T-helper 17 cell (primary cell): ENCODE measurements at places on chromosomes 11 and 22. TPM values are rescaled to one million over a fixed set of nuclear protein-coding genes. Genes with fewer than 3 reads are reported as not detected.

The HEPN1 gene
- total RNA-seq: not detected

The OR52A1 gene
- not detected for total RNA-seq

GRCh38 chr11:116798368-116798767 lies 6.7 kb upstream of the APOA5 start:
- peaks cover 2% of the 10 kb centered on the region for H3K4me1 ChIP-seq
- no peaks in the 10 kb centered on the region for H3K36me3 ChIP-seq
- H3K4me3 ChIP-seq: no peak overlapping the region
- peaks cover 29% of the 10 kb centered on the region for H3K27me3 ChIP-seq

DNA sequence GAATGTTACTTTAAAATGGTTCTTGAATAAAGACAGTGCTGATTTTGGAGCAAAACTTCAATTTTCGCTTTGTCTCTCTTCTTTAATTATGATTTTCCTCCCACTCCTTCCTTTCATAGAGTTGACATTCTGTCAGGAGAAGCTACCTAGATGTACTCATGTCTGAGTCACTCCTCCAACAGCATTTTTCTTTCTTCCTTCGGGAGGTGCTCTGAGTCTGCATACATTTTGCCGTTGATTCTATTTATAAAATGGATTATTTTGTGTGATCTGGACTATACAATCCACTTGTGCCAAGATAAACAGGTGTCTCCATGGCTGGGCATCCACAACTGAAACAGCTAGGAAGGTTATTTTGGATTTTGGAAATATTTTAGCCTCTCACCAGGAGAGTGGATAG lies 588.3 kb upstream of the ANO5 start:
- no peaks in the 10 kb centered on the region for H3K27me3 ChIP-seq
- H3K36me3 ChIP-seq: no peaks in the 10 kb centered on the region
- H3K4me3 ChIP-seq: no peak overlapping the region
- no peak overlapping the region for H3K27ac ChIP-seq
- no peaks in the 10 kb centered on the region for H3K4me1 ChIP-seq
- DNase-seq: no peak

DNA sequence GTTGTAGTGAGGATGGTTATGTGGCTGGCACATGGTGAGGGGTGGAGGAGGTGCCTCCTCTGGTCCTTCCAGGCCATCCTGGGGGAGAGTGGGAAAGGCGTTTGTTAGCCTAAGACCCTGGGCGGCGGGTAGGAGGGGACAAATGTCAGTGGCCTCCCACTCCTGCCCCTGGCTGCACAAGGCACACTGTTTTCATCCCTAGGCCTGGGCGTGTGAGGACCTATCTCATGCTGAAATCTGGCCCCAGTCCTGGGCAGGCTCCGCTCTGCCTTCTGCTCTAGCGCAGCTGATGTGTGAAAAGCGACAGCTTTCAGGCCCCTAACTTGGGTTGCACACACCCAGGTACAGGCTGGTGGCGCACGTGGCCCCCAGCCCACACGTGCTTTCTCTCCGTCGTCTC lies 32.1 kb downstream of the DAGLA start:
- H3K36me3 ChIP-seq: no peaks in the 10 kb centered on the region
- DNase-seq: no peak
- peaks cover 8% of the 10 kb centered on the region for H3K4me1 ChIP-seq
- H3K4me3 ChIP-seq: no peak overlapping the region

- no peaks in the 10 kb centered on the region for H3K36me3 ChIP-seq
- H3K4me3 ChIP-seq: no peak overlapping the region
- no peak for DNase-seq
- H3K27me3 ChIP-seq: no peaks in the 10 kb centered on the region
Observed at GRCh38 chr11:33134276-33134675, 27.0 kb downstream of the CSTF3 start.

GRCh38 chr22:22576244-22576988 lies 17.4 kb upstream of the PRAME start:
- no peak overlapping the region for H3K27ac ChIP-seq
- H3K4me3 ChIP-seq: no peak overlapping the region
- no peak for DNase-seq
- peaks cover 3% of the 10 kb centered on the region for H3K4me1 ChIP-seq
- peaks cover 32% of the 10 kb centered on the region for H3K27me3 ChIP-seq

The CREB3L1 gene
- not detected for total RNA-seq

The AGBL2 gene
- 8.2 TPM for total RNA-seq

- no peak for DNase-seq
- H3K36me3 ChIP-seq: no peaks in the 10 kb centered on the region
Observed at GRCh38 chr11:77590194-77590782, 535 bp downstream of the AQP11 start.

DNA sequence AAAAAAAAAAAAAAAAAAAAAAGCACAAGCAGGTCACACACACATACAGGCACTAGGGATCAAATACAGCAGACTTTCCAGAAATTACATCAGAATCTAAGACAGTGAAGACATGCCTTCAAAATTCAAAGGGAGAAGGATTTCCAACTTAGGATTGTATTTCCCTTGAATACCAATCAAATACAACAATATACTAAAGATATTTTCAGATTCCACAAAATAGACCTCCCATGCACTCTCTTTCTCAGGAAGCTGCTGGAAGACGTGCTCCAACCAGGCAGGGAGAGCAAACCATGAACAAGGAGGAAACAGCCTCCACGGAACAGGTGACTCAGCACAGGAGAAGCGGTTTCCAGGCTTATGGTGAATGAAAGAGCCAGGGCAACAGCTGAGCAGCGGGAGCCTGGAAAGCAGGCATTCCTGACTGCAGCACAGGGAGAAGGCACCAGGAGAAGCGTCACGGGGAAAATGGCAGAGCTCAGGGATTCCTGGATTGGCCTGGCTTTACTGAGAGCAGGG lies 32.0 kb downstream of the TMEM184B start:
- DNase-seq: no peak
- H3K27ac ChIP-seq: peak overlapping the region; percentile 51
- H3K4me3 ChIP-seq: no peak overlapping the region
- peaks cover 11% of the 10 kb centered on the region for H3K4me1 ChIP-seq

DNA sequence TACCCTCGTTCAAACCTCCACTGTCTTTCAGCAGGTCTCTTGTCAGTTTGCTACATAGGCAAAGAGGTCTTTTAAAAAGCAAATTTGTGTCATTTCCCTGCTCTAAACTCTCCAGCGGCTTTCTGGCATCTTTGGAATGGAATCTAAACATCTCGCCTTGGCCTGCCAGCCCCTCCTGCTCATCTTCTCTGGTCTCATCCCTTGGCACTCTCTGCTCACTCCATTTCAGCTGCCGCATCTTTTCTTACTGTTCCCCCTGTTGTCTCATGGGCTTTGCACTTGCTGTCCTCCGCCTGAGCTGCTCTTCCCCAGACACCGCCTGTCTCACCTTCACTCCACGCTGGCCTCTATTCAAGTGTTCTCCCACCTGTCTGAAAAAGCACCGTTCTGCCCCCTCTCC lies 46.6 kb downstream of the BMAL1 start:
- peak overlapping the region; percentile 52 for H3K4me3 ChIP-seq
- H3K27ac ChIP-seq: peak overlapping the region; percentile 93
- H3K27me3 ChIP-seq: no peaks in the 10 kb centered on the region
- peaks cover 61% of the 10 kb centered on the region for H3K4me1 ChIP-seq

GRCh38 chr22:29697853-29698598 lies 21.8 kb upstream of the CABP7 start:
- peaks cover 4% of the 10 kb centered on the region for H3K36me3 ChIP-seq
- H3K4me3 ChIP-seq: no peak overlapping the region
- H3K27me3 ChIP-seq: no peaks in the 10 kb centered on the region
- DNase-seq: no peak
- no peak overlapping the region for H3K27ac ChIP-seq

The ISX gene
- not detected for total RNA-seq

The ZP1 gene
- total RNA-seq: not detected

GRCh38 chr11:77446911-77447629 lies 26.8 kb downstream of the PAK1 start:
- H3K36me3 ChIP-seq: peaks cover 6% of the 10 kb centered on the region
- H3K27ac ChIP-seq: peak overlapping the region; percentile 77
- H3K27me3 ChIP-seq: peaks cover 5% of the 10 kb centered on the region
- no peak for DNase-seq
- peaks cover 14% of the 10 kb centered on the region for H3K4me1 ChIP-seq

DNA sequence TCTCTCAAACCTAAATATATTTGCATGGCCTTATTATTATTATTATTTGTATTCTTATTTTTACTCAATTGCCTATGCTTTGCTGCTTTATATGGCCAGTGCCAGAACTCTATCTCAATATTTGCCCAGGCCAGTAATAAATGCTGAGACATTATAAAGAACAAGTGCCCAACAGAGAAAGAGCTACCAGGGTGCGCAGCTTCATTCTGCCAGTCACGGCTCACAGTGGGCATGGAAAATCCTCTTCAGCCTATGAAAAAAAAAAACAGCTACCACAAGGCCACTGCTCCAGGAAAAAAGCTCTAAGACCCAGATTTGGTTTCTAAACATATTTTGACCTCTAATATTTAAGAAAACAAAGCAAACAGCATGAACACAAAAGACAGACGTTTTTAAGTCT lies 1223.6 kb downstream of the LRRC4C start:
- no peaks in the 10 kb centered on the region for H3K36me3 ChIP-seq
- no peak for DNase-seq
- H3K27me3 ChIP-seq: no peaks in the 10 kb centered on the region
- no peak overlapping the region for H3K27ac ChIP-seq

DNA sequence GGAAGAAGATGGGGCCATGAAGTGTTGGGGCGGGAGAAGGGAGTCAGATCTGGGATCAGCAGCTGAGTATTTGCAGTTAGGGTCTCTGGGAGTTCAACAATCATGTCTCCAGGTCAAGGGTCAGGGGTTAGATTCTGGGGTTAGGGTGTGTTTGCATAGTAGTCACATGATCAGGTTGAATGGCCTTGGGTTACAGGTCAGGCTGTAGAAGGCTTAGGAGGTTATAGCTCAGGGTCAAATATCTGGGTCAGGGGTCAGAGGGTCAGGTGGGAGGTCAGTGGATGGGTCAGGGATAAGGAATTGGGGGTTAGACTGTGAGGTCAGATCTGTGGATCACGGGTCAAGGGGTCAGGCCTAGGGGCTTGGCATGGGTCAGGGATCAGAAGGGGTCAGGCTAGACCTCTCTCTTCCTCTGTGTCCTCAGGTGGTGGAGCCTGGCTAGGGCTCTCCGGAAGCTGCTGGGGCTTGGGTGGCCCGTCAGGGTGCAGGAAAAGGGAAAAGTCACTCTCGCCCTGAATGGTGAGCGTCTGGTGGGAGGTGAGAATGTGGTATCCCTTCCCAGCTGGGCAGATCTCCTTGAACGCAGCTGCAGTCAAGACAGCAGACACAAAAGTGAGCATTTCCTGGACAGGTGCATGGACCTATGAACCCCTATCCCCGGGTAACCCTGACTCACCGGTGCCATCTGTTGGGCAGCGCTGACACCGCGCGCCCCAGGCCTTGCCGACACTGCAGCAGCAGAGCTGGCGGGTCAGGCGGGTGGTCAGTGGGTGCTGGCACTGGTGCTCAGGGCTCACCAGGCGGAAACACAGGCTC lies 6.4 kb downstream of the LTBP3 start:
- H3K27ac ChIP-seq: peak overlapping the region; percentile 90
- H3K27me3 ChIP-seq: no peaks in the 10 kb centered on the region
- peak overlapping the region; percentile 76 for H3K4me3 ChIP-seq
- peak; percentile 48 for DNase-seq

GRCh38 chr11:94539420-94539819 lies 4.3 kb upstream of the FUT4 start:
- H3K4me3 ChIP-seq: no peak overlapping the region
- DNase-seq: no peak
- H3K27ac ChIP-seq: no peak overlapping the region
- peaks cover 2% of the 10 kb centered on the region for H3K4me1 ChIP-seq
- peaks cover 24% of the 10 kb centered on the region for H3K27me3 ChIP-seq

DNA sequence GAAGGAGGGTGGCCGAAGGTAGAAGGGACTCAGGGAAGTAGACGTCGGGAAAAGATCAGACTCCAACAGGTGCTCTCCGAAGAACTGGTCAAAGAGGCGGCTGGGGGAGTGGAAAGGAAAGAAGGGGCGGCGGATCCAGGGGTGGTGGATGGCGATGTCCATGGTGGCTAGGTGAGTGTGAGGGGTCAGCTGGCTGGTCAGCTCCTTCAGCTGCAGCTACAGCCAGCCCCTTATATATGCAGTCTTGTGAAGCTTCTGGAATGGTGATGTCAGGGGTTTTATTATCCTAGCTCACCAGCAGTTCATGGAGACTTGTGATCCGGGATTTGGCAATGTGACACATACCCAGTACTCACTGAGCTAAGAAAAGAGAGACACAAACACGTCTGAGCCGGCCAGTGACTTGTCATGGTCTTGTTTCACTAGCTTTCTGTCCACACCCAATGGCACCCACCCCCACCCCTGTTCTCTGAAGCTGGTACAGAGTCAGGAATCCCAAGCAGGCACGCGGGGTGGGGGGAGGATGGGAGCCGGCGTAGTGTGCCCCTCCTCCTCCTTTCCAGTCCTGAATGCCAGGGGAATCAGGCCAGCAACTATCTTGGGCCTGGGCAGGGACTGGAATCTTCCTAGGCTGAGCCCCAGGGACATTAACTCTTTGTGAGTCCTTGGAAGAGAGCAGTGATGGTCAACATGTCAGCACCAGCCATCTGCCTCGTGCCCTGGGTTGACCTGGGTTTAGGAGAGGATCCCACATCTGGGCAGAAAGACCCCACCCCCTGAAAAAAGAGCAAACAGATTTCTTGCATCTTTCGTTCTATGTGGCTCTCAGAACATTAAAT lies at the start of gene CRYAB:
TSS of gene CRYAB (minus strand) at position 208 of the 839 bp plus-strand sequence. CDS start at position 162, 46 bp downstream.
- H3K36me3 ChIP-seq: peaks cover 3% of the 10 kb centered on the region
- peaks cover 63% of the 10 kb centered on the region for H3K27me3 ChIP-seq
- H3K4me1 ChIP-seq: peaks cover 3% of the 10 kb centered on the region
- no peak within 1 kb of the TSS for H3K4me3 ChIP-seq
- no peak within 1 kb of the TSS for H3K27ac ChIP-seq

The CDC42BPG gene
- 4.0 TPM for total RNA-seq

DNA sequence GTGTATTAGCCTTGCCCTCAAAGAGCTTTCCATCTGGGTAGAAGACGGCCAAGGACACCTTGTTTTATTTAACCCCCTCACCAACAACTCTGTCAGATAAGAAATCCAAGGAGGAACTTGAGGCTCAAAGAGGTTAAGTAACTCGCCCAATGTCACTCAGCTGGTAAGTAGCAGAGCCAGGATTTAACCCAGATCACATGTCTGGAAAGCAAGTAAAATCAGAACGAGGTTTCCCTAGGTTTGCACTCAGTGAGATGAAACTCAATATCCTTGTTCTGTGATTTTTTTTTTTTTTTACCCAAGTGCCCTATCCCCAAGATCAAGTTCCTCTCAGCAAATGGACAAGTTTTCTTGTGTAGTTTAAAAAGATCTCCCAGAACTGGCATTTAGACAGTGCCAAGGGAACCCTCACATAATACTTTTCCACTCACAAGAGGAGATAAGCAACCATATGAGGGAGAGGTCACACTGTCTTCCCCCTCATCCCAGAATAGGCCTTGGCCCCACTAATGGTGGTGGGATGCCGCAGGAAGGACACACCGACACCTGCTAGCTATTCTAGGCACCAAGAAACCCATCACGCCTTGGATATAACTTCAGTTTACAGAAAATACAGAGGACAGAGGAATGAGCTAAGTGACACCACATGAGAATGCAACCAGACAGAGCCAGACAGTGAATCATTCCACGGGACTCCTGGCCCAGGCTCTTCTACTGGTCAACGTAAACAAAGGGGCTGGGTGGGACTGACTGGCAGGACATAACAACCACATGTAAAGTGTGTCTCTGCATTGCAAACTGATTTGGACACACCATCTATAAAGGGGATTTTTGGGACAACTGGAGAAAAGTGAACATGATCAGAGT lies 8.6 kb upstream of the ARAP1 start:
- H3K27ac ChIP-seq: no peak overlapping the region
- no peak for DNase-seq
- H3K4me3 ChIP-seq: no peak overlapping the region
- H3K36me3 ChIP-seq: peaks cover 13% of the 10 kb centered on the region

The MMP8 gene
- total RNA-seq: not detected

The RIMBP3C gene
- total RNA-seq: 0.34 TPM

GRCh38 chr22:26479043-26479791 lies 4.4 kb downstream of the HPS4 start:
- H3K36me3 ChIP-seq: peaks cover 10% of the 10 kb centered on the region
- DNase-seq: no peak
- peak overlapping the region; percentile 97 for H3K27ac ChIP-seq
- H3K4me1 ChIP-seq: peaks cover 54% of the 10 kb centered on the region
